ENCODE measurements at places on chromosomes 6 and 20.

GRCh38 chr6:14147891-14148290, 30.3 kb downstream of the CD83 start:
- DNase-seq: no peak

DNA sequence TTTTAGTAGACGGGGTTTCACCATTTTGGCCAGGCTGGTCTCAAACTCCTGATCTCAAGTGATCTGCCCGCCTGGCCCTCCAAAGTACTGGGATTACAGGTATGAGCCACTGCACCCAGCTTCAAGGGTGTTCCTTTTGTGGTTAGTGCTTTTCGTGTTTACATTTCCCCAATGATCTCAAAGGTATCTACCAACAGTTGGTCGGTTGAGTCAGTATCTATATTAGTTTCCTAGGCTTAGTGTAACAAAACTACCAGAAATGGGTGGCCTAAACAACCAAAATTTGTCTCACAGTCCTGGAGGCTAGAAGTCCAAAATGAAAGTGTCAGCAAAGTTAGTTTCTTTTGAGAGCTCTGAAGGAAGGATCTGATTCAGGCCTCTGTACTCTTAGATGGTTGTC, 30.1 kb downstream of the CASP8AP2 start:
- DNase-seq: no peak

- DNase-seq: no peak
Measured at GRCh38 chr6:127120023-127120786, 1.7 kb downstream of the RSPO3 start.

DNA sequence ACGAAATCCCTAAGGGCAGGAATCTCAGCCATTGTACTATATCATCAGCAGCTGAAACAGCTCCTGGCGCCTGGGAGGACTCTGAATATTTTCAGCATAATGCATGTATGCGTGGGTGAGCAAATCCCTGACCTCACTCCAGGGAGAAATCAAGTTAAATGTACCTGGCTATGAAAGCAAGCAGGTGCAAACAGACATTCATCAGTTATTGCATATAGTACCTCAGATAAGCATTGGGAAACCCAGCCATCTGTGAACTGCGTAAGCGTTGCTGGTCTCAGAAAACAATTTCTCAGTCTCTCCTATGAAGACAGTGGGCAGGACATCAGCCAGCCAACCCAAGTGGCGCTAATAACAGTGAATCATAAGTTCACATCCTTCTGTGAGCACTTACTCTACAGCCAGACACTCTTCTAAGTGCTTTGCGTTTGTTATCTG, 622.6 kb downstream of the EPM2A start:
- DNase-seq: no peak

DNA sequence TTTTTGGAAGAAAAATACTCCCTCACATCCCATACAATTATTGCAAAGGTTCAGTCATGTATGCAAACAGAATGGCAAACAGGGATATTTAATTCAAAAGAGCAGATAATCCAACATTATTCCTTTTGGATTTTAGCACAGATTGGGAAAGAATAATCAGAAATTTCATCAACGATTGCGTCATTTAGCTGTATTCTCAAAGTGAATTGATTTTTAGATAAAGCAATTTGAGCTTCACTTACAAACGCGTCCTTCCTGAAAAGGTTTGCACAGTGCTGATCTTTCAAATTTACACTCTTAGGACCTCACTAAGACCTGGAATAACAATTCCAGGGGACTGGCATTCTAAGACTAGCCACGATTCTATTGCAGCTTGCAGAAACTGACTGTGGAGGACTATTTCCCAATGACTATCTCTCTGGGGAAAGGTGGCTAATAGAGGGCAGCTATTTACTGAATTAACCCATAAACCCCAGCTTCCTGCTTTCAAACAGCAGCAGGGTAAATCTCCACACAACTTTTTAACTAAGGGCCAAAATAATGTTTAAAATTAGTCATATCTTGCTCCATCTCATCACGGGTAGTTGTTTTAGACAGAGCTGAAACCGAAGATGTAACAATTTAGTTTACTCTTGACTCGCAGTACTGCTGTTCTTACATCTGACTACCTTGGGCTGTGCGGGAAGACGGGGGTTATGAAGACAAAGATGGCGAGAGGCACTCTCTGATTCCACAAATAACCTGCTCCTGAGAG, 131.2 kb upstream of the FAM184A start:
- no peak for DNase-seq

DNA sequence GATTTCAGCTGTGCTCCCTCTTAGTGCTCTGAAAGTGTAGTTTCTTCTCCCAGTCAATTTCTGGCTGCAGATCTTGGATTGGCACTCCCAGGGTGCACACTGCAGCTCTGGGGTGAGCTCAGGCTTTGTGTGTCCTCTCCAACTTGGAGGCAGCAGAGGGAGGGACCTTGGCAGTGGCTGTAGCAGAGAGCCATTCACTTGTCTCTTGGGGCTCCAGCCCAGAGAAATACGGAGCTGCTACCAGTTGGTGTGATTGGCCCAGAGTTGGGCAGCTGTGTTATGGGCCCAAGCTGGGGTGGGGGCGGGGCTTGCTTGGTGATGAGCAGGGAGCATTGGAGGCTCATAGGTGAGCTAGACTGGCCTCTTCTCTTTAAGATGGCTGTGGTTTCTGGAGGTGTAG, 65.9 kb downstream of the KLHL32 start:
- DNase-seq: no peak

DNA sequence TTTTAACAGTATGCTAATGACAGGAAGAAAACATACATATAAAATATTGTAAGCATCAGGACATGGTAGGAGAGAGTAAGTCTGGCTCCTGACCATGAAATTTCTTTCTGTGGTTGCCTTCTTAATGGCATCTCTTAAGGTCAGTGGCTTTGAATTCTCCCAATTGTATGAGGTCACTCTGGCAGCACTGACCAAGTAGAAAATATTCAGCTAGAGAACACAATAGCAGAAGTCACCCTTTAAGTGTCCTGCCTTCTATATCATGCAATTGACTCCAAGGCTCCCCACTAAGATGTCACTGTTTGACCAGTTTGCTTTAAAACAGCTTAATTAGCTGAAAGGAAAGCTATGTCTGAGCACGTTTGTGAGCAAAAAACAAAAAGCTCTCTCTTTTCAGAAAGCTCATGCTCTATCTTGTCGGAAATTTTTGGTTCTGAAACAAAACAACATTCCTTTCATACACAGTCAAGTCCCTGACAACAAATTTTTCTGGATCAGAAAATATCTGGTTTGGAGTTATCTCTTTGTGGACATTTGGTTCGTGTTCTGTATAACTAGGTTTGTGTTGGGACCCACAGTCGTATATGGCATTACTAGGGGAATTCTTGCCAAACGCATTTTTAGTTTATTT, 120.9 kb upstream of the IFNGR1 start:
- DNase-seq: peak; percentile 48

GRCh38 chr6:68728159-68728979, 93.3 kb downstream of the ADGRB3 start:
- DNase-seq: no peak

DNA sequence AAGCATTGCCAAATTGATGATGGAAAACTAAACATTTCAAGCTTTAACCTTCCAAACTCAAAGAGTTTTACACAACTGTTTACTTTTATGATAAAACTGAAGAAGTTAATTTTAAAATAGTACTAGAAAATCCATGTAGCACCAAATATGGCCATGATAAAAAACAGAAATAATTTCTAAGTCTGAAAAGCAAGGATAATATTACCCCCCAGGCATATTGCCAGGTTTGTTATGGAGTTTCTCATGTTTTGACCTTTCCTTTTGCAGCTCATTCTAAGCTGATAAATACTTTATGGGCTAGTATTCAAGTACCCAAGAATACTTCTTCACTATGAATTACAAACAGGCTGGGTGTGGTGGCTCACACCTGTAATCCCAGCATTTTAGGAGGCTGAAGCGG, 209.9 kb upstream of the ZFP64 start:
- DNase-seq: no peak

DNA sequence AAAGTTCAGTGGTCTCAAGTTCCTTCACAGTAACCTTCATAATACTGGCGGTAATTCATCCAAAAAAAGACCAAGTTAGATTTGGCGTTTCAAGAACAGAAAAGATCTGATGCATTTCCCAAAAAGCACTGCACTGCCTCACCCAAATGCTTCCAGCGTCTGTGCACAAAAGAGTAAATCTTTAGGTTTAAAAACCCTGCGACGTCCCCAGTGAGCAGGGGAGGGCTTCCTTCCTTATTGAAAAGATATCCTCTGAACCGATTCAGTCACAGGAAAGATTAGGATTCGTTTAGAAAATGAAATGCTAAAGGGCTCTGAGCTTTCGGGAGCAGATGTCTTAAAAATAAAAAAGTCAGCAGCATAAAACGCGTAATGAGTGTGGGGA, 654 bp downstream of the TBC1D7 start:
- no peak for DNase-seq

GRCh38 chr6:33985313-33985751, 160.6 kb downstream of the GRM4 start:
- DNase-seq: no peak

GRCh38 chr20:33119725-33120720, 40.6 kb downstream of the BPIFB4 start:
- DNase-seq: no peak

GRCh38 chr20:32497589-32498224, 87.4 kb downstream of the NOL4L start:
- DNase-seq: no peak

DNA sequence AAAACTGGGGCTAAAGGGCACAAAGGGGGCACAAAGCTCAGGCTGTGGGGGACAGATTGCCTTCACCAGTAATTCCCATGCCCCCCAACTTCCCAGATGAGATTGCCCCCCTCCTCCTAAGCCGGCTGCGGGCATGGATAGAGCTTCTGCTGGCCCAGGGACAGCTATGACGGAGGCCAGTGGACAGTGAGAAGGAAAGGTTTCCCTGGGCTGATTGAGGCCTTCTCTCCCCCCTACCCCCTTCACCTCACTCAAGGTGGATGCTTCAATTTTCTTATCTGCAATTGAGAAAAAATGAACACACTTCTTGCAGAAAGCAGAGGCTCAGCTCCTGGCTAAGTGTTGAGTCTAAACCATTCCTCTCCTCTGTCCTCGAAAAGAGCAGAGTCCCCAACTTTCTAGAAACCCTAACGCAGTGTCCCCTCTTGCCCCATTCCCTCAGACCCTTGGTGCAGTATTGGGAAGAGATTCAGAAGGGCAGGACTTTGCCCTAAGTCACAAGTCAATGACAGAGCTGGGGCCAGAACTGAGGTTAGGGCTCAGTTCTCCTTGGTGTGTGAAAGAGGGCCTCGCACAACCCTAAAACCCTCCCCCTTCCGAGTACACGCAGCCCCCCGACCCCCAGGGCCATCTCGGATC, 808 bp downstream of the SDC4 start:
- DNase-seq: no peak

DNA sequence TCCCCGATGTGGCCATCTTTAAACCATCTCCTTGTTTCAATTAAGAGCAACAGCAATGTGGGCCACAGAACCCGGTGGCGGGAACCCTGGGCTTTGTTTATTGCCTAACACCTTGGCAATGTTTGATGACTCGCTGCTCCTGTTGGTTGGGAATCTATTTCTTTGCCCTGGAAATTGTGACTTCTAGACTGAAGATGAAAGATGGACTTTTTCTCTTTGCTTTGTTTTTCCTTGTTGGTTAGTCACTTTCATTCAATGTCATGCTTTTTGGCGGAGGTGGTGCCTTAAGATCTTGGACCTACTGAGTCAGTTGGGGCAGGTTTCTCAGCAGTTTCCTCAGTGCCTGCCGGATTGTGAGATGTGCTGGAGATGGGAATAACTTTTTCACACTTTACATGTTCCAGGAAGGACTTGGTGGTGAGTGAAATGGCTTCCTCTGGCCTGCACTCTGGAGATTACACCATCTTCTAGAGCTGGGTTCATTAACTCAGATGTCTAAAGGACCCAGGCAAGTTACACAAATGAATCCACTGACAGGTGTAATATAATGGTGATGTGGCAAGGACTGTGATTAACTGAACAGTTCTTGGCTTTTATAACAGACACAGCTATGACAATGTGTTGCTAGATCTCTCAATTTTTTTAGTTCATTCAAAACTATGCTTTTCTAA, 56.3 kb downstream of the TSHZ2 start:
- DNase-seq: no peak

GRCh38 chr20:8627340-8628004, 441.4 kb upstream of the PLCB4 start:
- DNase-seq: no peak

GRCh38 chr6:47034926-47035325, 7.2 kb downstream of the ADGRF1 start:
- DNase-seq: peak; percentile 100

DNA sequence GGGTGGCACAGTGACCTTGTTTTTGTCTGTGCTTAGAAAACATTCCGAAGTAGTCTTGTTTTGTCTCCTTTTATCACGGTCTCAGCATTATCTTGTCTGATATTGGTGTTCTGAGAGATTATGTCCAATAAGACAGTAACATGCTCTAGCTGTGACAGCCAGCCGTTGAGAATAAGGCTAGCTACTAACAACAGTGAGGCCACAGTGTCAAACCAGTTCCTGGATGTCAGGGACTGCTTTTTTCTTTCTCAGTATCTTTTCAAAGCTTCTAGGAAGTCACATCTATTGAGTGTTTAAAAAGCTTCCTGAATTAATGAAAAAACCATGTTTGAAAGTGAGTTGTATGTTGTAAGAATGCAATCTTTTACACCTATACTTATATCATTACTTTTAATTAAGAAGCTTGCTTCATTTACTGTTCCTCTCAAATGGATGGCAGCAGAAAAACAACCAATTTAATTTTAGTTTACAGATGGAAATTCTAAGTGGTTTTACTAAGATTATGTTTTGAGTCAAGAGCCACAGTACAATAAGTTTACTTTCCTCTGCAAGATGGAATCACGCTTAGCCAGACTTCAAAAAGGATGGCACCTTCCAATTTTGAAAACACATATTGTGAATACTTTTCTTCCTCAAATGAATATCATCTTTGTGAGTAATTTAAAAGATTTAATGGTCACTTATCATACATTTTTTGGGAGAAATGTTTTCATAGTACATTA, 53.1 kb downstream of the MAP3K7 start:
- DNase-seq: no peak

DNA sequence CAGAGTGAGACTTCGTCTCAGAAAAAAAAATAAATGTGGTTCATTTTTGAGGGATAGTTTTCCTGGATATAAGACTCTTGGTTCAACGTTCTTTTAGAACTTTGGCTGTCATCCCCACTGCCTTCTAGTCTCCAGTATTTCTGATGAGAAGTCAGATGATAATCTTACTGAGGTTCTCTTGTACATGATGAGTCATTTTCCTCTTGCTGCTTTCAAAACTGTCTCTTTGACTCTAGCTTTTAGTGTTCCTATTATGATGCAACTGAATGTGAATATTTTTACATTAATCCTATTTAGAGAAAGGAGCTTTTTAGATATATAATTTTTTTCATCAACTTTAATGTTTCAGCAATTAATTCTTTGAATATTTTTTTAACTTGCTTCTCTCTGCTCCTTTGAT, 46.0 kb upstream of the OR14J1 start:
- no peak for DNase-seq

GRCh38 chr6:145723646-145724045, 11.7 kb downstream of the EPM2A start:
- no peak for DNase-seq

GRCh38 chr6:157604816-157605215, 218.2 kb upstream of the SNX9 start:
- DNase-seq: no peak
